ENCODE measurements at places on chromosomes 3 and 15.

DNA sequence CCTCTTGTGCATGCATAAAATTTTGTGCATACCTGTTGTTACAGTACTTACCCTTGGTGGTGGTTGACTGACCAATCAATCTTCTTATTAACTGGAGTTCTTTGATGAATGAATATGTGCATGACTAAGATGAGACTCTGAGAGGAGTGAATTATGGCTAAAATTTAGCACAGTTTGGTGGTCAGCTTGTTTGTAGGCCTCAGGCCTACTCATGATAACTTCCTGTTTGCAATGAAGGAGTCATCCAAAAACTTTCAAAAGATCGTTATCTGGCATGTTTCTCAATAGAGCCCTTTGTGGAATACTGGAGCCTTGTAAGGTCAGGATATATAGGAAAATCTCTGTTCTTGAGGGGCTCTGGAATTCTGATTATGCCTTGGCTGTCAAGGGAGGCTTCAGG is 66.5 kb downstream of the LEKR1 start:
- no peak for DNase-seq

GRCh38 chr3:5035113-5035512 is 55.9 kb downstream of the BHLHE40 start:
- DNase-seq, result no peak

DNA sequence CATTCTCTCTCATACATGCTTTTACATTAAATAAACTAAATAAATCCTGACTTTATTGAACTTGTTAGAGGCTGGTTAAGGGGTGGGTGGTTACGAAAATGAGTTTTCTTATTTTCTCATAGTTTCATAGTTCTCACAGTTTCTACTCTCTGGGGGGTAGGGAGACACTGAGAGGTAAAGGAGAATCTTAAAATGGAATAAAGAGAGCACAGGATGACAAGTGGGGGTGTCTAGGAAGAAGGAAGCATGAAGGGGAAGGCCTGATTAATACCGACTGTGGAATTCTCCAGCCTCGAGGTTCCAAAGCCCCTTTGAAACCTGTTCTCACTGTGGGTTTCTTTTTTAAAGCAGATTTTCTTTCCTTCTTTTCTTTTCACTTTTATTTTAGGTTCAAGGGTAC is 66.4 kb upstream of the TRA2B start:
- DNase-seq, result no peak

DNA sequence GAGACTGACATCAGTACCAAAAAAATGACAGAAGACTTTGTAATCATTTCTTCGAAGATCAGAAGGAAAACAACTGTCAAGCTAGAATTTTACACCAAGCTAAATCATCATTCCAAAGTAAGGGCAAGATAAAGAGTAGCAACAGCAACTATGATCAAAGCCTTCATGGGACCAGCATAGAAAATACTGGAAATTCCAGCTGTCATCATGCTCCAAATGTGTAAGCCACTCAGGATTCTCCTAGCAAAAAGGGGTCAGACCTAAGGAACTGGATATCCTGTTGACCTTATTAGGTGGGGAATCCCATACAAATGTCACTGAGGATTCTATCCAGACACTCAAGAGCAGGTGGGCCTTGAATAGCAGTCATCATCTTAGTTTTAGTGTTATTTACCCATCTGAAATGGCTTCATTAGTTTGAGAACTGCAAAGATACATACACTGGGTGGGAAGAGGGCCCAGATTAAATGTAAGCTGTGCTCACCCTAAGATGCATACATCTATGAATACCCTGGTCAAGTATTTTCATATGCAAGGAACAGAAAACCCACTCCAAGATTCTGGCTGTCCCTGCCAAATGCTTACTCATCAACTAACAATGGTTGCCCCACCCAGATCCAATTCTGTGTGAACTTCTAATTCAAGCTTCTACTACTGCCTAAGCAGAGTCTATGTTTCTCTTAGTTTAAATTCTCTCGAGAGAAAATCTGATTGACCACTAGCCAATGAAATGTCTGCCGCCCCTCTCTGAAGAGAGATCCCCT is 33.5 kb downstream of the CLDN18 start:
- no peak for DNase-seq

DNA sequence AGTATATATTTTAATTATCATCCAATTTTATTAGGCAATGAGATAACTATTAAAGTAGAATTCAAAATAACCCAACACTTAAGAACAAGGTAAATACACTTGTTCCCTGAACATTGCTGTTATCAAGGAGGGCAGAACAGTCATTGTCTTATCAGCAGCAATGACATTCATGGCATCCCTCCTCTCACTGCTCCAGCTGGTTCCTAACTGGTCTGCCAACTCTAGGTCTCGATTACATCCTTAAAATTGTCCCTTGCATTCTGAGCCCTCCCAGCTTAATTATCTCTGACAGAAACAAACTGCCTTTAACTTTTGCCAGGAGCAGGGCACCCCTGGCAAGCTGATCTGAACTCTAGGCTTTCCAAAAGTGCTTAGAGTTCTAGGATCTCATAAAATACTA is 14.0 kb upstream of the DYNC1LI1 start:
- no peak for DNase-seq

- no peak for DNase-seq
These were observed 68.0 kb upstream of the CMTM7 start for GRCh38 chr3:32323604-32324003.

DNA sequence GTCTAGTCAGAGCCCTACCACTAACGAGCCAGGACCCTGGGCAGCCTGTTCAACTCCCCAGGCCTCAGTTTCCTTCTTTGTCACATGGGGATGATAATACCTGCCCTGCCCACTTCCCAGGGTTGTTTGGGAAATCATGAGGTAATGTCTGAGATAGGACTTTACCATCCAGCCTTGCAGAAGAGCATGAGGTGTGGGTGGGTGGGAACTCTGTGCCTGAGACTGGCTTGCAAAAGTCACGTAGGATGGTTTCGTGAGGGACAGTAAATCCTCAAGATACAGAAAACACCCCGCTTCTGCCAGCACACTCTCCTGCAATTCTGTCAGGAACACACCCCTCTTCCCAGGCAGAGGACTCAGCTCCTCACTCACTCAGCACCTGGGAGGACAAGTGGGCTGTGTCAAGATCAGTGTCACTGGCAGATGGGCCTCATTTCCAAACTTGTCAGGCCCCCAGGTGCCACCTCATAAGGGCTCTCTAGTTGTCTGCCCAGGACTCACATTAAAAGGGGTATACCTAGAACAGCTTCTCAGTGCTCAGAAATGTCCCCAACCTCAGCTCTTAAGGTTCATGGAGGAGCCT is 58.4 kb downstream of the DAPK2 start:
- no peak for DNase-seq

GRCh38 chr15:92807971-92808571 is 92.1 kb upstream of the CHD2 start:
- DNase-seq, result peak; percentile 55

- DNase-seq, result no peak
These were observed 300.6 kb upstream of the KCNH8 start for GRCh38 chr3:18847583-18848197.

DNA sequence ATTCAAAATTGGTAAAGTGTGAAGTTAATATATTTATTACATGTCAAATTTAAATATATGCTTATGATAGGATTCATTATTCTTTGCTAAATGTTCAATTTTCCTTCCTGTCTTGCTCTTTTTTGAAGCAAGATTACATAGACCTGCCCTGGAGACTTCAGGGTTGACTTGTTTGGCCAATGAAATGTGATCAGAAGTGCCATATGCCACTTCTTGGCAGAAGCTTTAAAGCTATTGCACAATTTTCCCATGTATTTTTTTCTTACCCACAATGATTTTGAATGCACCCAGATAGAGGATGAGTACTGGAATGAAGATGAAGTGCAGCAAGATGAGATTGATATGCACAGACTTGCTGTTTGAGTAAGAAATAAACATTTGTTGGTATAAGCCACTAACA is 406.3 kb upstream of the BCHE start:
- no peak for DNase-seq

Data from activated T-cell treated with anti-CD3 and anti-CD28 coated beads, Interleukin-2, amount 50 U/mL, for 48 hours (primary cell).